ENCODE measurements at places on chromosomes 6 and 20. TPM values are rescaled to one million over a fixed set of nuclear protein-coding genes. Genes with fewer than 3 reads are reported as not detected.

ADGB gene
- not detected for total RNA-seq

GNRH2 gene
- 1.7 TPM for total RNA-seq

OTOR gene
- not detected for total RNA-seq

- peaks cover 51% of the 10 kb centered on the region for H3K4me1 ChIP-seq
- DNase-seq: no peak
- H3K27ac ChIP-seq: peak overlapping the region; percentile 42
- no peak overlapping the region for H3K4me3 ChIP-seq
- H3K27me3 ChIP-seq: no peaks in the 10 kb centered on the region
- H3K36me3 ChIP-seq: no peaks in the 10 kb centered on the region
These were observed 5.2 kb upstream of the ZC3H12D start for GRCh38 chr6:149489967-149490366.
